Activated naive CD8-positive, alpha-beta T cell treated with anti-CD3 and anti-CD28 coated beads, Interleukin-2, amount 50 U/mL, for 24 hours (primary cell): ENCODE measurements at places on chromosomes 5 and 9.

GRCh38 chr5:53303105-53303504, 177.3 kb upstream of the FST start:
- DNase-seq: no peak

DNA sequence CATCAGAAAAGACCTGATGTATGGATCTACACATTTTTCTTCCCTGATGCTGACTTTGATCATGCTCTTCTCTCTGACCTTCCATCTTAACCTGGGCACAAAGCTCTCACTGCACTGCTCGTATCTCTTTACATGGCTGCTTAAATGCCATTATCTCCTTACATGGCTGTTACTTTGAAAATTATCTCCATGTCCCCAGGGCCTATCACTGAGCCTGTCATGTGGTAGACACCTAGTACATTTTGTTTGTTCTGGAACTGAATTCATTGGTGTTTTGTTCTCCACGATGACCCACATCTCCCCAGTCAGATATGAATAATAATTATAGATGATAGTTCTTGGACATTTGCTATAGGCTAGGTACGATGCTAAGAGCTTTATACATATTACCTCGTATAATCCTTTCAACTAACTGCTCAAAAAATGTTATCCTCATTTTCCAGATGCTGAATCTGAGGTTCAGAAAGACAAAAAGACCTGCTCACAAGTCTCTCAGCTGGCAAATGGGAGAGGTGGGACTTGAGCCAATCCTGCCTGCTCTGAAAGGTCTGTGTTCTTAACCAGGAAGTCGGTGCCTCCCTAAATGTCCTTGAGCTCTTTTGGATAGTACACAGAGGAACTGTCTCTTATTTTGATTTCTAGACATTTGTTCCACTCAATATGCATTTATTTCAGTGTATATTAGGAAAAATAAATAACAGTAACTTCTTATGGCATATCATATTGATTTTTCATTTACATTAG, 9.8 kb upstream of the CPEB4 start:
- no peak for DNase-seq

DNA sequence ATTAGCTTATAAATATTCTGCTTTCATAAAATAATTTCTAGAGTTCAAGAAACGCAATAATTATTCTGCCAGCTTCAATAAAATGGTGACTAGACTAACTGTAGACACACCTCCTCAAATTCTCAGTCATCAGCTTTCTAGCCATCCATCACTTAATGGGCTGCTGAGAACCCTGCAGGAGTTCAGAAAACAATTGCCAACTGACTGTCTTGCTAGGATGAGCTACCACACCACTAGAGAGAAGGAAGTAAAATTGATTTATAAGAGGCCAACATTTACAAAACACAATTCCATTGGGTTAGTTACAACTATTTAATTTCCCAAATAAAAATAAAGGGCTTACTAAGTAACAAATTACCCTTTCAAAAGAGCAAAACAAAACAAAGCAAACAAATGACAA, 126.5 kb upstream of the PAPPA start:
- no peak for DNase-seq

GRCh38 chr5:139226131-139226530, 28.0 kb upstream of the SIL1 start:
- DNase-seq: no peak

DNA sequence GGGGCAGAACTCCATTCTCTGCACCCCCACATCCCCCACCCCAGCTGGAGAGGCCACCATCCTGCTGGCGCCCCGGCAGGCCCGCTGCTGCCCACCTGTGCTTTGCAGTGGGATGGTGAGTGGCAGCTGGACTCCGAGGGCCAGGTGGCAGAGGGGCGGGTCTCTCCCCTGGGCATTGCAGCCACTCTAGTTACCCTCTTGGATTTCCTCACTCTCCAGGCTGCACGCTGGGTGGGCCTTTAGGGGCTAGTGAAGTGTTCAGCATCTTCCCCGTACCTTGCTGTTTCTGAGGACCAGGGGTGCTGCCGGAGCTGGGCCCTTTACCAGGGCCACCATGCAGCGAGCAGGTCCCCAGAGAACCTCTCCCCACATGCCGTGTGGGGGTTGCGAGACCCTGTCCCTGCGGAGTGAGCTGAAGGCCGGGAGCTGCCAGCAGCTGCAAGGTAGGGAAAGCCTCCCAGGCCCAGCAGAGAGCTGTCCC, 88.4 kb upstream of the SH3PXD2B start:
- DNase-seq: no peak

GRCh38 chr5:1285883-1286291, 9.0 kb downstream of the TERT start:
- DNase-seq: no peak

DNA sequence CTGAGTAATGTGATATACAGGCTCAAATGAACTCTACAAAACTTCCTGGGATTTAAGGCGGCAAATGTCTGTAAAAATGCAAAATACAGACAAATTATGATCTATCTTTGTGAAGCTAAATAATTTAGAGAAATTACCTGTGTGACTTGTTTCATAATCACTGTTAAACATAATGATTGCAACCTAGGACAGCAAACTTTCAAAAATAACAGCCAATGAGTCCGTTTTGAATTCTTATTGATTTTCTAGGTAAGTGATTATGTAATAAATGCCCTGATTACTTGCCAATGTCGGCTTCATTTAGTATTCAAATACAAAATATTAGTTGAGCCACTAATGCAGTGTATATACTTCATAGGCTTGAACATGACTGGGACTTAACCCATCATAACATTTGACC, 238.2 kb upstream of the DAB2 start:
- no peak for DNase-seq

DNA sequence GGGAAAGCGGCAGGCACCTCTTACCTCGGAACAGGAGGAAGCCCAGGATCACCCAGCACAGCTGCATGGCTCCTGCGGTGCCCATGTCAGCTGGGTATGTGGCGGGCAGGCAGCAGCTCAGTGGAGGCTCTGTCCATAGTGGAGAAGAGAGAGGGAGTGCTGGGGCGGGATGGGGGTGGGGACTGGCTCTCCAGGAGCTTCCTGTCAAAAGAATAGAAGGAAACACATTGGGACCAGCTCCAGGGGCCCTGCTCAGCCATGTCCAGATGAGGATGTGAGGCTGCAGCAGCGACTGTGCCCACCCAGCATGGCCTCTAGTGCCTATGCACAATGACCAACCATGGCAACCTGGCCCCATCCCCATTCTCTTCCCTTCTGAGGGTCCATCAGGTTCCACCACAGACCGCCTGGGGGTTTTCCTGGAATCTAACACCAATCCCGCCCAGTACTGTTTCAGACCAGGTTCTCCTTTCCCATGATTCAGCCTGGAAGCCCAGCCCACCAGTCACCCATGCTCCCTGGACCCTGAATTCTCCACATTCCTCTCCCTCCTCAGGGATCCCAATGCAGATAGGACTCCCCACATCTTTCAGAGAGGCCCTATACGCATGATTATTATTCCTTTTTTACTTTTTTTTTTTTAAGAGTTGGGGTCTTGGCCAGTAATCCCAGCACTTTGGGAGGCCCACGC, at the start of gene ECSCR:
TSS of gene ECSCR (minus strand) at position 158 of the 691 bp plus-strand sequence. CDS start at position 85, 73 bp downstream.
- no peak for DNase-seq

DNA sequence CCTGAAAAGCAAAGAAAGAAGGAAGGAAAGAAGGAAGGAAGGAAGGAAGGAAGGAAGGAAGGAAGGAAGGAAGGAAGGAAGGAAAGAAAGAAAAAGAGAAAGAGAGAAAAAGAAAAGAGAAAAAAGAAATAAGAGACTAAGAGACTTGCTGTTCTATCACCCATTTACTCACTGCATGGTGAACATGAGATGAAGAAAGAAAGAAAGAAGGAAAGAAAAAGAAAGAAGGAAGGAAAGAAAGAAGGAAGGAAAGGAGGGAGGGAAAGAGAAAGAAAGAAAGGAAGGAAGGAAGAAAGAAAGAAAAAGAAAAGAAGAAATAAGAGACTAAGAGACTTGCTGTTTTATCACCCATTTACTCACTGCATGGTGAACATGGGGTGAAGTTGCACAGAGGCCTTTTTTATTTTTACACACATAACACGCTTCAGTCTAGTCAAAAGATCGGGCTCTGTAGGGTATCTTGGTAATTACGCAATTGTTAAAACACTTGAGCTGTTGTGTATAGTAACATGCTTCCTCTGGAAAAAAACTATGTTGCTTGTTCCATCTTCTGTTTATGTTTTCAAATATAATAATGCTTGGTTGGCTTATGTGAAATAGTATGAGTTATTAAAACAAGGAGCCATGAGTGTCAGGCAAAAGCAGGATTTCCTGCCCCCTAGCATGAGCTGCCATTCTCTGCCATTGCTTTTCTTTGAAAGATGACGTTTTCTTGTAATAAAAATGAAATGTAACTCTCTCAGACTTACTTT, 119.3 kb upstream of the ZNF608 start:
- DNase-seq: no peak

DNA sequence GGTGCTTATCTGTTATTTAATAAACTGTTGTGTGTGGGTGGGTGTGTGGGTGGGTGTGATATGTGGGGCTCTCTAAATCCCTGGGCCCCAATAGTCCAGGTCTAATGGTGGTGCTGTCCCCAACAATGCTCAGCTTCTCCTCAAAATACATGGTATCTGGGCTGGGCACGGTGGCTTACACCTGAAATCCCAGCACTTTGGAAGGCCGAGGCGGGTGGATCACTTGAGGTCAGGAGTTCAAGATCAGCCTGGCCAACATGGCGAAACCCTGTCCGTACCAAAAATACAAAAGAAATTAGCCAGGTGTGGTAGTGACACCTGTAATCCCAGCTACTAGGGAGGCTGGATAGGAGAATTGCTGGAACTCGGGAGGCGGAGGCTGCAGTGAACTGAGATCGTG, 4.5 kb upstream of the ORM1 start:
- no peak for DNase-seq

DNA sequence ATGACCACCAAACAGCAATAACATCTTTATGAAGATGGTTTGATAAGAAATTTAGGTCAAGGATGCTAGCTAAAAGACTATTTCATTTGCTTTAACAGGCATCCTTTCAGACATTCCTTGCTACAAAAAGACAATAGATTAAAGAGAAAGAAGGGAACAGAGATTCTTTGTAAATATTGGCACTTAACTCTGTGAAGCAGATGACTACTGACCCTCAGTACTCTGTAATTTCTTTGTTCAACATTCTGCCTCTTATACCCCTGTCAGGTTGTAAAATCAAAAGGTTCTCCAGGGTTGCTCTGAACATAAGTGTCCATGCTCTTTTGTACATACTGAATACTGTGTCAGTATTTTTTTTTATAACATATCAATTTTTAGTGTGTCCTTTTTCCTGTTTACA, 610.6 kb upstream of the GRAMD2B start:
- DNase-seq: no peak

- DNase-seq: no peak
Measured at GRCh38 chr9:99606957-99607356, 214.7 kb upstream of the NR4A3 start.

- DNase-seq: no peak
Measured at GRCh38 chr5:175668006-175668405, 10.1 kb downstream of the HRH2 start.

DNA sequence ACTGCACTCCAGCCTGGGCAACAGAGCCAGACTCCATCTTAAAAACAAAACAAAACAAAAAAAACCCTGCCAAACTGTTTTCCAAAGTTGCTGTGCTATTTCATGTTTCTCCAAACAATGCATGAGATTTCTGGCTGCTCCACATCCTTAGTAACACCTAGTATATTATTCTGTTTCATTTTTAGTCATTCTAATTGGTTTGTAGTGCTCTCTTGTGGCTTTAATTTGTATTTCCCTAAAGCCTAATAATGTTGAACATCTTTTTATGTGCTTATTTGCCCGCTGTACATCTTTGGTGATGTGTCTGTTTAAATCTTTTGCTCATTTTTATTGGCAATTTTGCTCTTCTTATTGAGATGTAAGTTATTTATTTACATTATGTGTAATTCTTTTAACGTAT, 18.4 kb upstream of the TTC1 start:
- no peak for DNase-seq

GRCh38 chr5:176532795-176533194, 4.4 kb downstream of the RNF44 start:
- DNase-seq: no peak

DNA sequence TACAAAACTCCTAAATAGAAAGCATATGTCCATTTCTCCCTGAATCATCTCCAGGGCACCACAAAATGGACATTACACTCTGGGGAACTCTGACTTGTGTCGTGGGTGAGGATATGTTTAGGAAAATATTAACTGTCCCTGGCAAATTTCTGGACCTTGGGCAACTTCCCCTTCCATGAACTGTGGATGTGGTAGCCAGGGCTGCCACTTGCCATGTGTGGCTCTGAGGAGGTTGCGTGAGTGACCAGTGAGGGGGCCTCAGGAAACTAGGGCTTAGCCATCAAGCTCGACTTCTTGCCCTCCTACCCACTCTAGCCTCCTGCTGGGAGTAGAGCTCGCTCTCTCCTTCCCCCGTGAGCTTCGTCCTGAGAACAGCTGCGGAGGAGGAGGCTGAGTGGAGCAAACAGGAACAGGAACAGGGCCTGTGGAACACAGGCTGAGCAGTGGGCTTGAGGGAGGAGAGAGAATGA, 13.8 kb upstream of the STC2 start:
- no peak for DNase-seq

DNA sequence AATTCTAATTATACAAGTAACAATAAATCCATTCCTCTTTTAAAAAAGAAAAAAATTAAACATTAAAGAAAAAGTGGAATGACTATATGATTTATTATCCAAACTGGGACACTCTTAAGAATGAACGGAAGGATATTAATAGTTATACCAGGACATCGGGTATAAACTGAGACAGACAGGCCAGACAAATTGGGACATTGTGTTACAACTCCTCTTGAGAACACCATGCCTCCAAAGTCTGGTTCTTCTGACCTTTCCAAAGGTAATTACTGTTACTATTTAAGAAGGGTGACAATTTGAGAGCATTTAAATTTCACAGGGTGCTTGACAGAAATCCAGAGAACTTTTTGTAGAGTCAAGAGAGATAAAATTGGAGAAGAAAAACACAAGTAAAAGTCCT, 132.1 kb upstream of the MARCHF11 start:
- no peak for DNase-seq

- DNase-seq: no peak
Measured at GRCh38 chr9:81123526-81123925, 565.8 kb downstream of the TLE1 start.
